Neural crest cell (in vitro differentiated cells): ENCODE measurements at places on chromosomes 7 and 10. TPM values are rescaled to one million over a fixed set of nuclear protein-coding genes. Genes with fewer than 3 reads are reported as not detected.

Gene NPFFR1
- total RNA-seq = not detected in 2 replicates

Gene ABCC2
- total RNA-seq = 5.9 and 6.2 TPM in 2 replicates

Gene NEUROG3
- total RNA-seq = 0.43 and 0.91 TPM in 2 replicates

Gene CALCR
- total RNA-seq = 0.07 TPM in 1 of 2 replicates, not detected in the other

Gene KCNIP2
- 2.2 and 3.9 TPM in 2 replicates for total RNA-seq

Gene DLG5
- 82.2 and 87.3 TPM in 2 replicates for total RNA-seq

Gene LHPP
- 8.0 and 8.8 TPM in 2 replicates for total RNA-seq

Gene RARRES2
- 24.4 and 26.3 TPM in 2 replicates for total RNA-seq

Gene PAX4
- total RNA-seq = not detected in 2 replicates

Gene LIPK
- total RNA-seq = not detected in 2 replicates

Gene SH2D4B
- total RNA-seq = 0.09 and 0.16 TPM in 2 replicates
